ENCODE measurements at places on chromosomes 7 and 10.
A peak's percentile ranks its signal among the peaks of the same experiment; 100 is the strongest.

DNA sequence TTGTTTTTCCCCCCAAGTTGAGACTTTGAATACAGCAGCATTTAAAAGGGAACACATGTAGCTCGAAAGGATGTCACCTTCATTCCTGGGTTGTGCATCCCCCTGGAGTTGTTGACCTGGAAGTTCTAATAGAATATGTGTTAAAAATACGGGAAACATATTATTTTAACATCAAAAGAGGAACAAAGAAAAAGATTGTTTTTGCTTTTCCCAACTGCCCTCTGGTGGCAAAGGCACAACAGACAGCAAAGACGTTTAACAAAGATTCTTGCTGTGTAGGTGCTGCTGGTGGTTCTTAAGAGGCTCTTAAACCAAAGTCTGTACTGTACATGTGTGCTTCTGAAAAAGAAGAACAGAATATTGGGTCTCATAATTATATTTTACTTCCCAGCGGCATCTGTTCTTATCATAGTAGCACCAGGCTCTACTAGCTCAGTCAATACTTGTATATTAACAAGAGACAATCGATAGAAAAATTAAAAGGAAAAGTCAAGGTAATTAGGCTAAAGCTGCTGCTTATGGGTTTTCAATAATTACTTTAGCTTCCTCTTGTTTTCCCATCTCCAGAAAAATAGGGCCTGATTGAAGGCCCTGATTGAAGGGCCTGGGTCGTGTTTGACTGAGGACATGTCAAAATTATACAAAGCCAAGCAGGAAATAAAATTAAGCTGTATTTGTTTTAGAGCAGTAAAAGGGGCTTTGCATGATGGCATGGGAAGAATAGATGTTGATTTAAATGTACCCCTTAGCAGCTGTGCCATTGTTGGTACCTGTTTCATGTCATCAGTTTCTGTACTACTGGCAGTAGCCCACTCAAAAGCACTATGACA, 384.2 kb upstream of the LRGUK start:
- peak; percentile 4 for DNase-seq

GRCh38 chr7:104789780-104790179, 224.2 kb upstream of the KMT2E start:
- DNase-seq: no peak

DNA sequence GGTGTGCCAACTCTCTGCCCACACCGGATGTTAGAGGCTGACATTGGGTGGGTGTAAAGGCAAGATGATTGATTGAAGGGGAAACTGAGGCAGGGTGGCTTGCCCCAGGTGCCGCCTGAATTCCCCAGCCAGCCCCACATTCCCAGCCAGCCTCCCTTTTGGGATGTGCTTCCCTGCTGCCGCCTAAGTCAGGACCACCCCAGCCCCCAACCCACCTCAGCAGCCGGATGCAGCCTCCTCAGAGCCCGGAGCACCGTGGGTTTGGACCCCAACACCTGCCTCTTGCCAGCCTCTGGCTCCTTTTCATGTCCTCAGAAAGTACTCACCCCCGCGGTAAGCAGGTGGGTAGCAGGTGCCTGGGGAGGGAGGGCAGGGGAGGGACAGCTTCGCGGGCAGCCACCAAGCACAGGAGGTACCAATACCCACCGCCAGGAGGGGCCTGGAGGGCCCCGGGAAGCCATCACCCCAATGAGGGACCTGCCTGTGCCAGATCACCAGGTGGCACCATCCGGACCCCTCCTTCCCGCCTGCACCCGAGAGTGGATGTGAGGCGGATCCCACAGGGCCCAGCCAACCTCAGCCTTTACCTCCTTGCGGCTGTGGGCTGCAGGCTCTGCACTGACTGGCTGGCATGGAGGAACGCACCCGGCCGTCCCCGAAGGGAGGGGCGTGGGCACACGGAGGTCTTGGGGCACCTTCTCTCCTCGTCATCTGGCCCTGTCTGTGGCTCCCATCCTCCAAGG, 60.5 kb downstream of the PWWP2B start:
- DNase-seq: no peak

- no peak for DNase-seq
Measured at GRCh38 chr7:143960813-143961610, 6.4 kb downstream of the OR2F1 start.

GRCh38 chr7:33276325-33276724, 147.0 kb downstream of the BBS9 start:
- DNase-seq: no peak

GRCh38 chr7:96388166-96388565, 66.3 kb upstream of the SLC25A13 start:
- DNase-seq: no peak

GRCh38 chr10:118546479-118546878, 49.0 kb downstream of the PRLHR start:
- DNase-seq: no peak

DNA sequence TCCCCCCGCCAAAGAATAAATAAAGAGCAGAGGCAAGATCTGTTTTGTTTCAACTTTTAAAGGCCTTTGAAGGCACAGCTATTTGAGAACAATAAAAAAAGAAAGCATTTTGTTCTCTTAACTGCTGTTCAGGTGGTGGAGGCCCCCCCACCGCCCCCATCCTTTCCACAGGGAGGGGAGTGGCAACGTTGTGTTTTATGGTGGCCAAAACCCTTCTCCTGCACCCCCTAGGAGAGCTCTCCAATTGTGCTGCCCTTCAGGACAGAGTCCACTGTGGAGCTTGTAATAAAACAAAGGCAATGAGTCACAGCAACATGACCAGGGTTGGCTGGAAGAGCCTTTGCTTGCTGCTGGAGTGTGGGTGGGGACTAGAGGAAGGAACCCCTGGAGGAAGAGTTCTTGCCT, 987.9 kb downstream of the KCNMA1 start:
- DNase-seq: no peak

DNA sequence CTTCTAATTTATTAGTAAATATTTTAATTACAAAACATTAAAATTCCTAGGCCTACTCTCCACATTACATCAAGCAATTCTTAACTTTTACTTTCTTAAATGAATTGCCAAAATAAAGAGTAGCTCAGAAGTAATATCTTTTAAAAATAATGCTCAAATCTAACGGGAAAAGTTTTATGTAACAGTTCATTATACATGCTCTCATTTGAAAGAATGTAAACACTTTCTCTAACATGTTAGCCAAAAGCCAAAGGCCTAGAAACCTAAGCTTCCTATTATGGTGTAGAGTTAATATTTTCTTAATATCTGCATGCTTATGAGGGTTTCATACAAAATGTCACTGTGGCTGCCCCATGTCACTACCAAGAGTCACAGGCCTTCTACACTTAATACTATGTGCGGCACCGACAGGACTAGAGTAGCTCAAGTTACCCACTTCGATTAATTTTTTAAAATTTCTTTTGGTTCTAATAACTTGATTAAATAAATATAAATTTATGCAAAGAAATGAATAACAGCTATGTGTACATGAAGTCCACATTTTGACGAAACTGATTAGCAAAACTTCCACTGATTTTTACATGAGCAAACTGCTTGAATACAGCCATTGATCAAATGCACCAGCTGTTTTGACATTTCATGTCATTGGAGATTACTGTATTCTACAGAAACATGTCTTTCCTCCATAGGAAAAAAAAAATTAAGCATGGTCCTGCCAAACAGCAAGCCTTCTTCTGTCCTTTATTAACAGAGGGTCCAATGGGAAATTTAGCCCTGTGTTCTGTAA, 3.5 kb downstream of the COBL start:
- DNase-seq: no peak

DNA sequence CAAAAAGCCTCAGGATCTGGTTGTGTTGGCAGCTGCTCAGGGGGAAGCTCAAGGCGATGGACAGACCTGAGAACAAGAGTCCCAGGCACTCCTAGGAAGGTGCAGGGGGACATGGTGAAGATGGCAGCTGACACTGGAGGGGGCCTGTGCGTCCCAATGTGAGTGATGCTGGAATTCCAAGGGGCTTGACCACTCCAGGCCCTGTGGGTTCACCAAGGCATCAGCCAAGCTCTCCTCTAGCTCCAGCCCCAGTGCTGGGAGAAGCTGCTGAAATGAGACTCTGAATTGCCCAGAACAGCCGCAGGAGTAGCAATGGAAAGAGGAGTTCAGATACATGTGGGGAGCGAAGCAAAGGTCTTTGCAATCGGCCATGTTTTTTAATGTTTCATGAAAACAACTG, 16.0 kb downstream of the UPP1 start:
- DNase-seq: no peak

DNA sequence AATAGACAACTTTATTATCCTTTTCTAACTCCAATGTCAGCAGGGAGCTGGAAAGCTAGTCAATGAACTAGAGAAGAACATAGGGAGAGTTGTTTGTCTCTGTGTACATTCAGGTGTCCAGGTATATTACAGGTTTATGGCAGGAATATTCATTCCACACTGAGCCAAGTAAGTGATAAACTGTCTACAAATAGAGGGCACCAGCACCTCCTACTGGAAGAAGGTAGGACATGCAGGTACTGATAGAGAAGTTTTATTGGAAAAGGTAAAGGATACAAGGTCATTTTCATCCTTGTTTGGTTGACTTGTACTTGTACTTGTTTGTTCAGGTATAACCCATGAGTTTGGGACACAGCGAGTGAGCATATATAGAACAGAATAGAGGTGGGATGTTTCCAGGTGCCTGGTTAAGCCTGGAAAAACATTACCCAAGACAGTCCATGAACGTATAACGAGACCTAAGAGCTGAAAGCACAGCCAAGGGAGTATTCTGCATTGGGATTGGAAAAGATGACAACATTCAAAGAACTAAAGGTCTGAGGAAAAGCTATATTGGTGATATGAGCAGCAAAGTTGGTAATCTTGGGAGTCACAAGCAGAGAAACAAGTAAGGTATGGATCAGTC, 61.4 kb upstream of the PPP1R3C start:
- peak; percentile 30 for DNase-seq

- no peak for DNase-seq
Measured at GRCh38 chr7:21193895-21194294, 234.0 kb upstream of the SP4 start.

DNA sequence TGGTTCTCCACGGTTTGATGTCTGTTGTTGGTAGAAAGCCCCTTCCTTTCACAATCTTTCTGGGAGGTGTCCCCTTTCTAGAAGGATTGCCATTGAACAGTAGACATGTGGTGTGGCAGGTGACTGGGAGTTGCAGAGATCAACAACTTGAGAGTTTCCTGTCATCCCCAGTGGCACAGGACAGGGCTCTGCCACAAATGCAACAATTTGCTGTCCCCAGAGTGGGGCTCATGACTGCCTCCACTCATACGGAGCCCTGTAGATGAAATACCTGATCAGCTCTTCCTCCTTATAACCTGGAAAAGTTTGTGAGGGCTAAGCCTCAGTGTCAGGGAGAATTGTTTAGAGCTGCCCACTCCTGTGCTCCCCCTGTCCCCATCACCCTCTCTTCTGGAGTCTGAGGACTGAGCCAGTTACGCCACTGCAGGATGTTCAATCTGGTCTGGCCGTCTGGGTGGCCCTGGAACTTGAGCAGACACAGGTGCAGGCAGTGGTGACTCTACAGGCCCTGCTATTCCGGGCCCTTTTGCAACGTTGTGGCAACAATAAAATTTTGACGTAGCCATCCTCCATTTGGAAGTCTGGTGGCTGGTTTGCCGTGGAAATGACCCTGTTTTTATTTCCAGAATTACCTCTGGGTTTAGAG, 6.5 kb downstream of the DBNL start:
- no peak for DNase-seq

DNA sequence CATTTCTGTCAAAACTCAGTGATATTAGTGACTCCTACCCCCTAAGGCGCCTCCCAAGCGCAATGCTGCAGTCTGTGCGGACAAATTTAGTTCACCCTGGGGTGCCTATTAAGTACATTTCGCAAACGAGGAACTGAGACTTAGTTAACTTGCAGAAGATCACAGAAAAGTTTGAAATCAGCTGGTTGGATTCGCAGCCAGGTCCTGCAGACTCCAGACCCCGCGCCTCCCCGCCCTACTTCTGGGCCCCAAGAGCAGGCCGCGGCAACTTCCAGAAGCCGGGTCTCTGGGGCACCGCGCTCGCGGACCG, 588 bp downstream of the CYREN start:
- no peak for DNase-seq

DNA sequence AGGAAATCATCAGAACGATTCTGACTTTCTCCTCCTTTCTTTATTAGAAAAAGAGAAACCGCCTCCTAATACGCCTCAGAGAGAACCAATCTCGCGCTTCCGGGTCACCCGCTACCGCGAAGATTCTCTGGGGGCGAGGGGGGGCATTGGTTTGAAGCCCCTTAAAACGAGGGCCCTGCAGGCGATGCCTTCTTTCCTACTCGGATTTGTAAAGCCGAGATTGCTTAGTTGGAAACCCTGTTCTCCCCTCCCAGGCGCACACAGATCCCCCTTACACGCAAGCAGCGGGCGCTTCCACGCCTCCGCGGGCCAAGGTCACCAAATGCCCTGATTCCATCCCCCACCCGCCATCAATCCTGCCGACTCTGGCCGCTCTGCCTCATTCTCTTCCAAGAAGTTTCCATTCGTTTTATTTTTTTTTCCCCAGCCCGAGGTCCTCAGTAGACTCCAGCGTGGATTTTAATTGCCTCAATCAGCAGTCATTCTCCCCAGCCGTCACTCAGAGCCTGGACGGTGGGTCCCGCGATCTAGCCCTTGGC, 1.1 kb upstream of the GAD2 start:
- DNase-seq: no peak

DNA sequence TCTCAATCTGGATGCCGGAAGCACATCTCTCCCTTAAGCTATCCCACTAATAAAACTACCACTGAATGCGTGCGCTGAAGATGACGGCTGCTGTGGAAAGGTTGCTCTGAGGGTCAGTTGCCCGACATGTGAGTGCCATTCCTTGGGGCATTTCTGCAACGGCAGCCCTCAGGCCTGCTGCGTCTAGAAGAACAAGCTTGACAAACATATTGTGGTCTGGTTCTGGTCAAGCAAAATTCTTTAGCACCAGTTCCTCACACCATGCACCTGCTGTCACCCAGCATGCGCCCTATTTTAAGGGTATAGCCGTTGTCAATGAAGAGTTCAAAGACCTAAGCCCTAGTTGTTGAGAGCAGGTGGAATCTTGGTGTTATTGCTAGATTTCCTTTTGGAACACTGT, 184.2 kb downstream of the SRPK2 start:
- DNase-seq: no peak

DNA sequence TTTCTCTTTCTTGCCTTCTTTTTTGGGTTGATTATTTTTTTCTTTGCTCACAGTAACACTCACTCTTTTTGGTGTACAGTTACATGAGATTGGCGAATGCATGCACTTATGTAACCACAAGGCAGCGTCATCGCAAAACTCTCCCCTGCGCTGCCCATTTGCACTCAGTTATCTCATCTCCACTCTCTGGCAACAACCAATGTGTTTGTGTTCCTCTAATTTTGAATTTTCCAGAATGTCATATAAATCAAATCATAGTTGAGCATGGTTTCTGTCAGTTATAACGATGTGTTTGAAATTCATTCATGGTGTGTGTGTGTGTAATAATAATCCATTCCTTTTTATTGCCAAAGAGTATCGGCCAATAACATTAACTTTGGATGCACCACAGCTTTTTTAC, 23.0 kb upstream of the IGFBP3 start:
- DNase-seq: no peak

GRCh38 chr7:158074896-158075632, 512.6 kb downstream of the PTPRN2 start:
- no peak for DNase-seq

Data from GM20000 (cell line).